Activated CD8-positive, alpha-beta T cell treated with anti-CD3 and anti-CD28 coated beads for 36 hours (primary cell): ENCODE measurements at places on chromosomes 16 and 17. TPM values are rescaled to one million over a fixed set of nuclear protein-coding genes. Genes with fewer than 3 reads are reported as not detected.

The CENPN gene
- 54.8 TPM for total RNA-seq

The NEUROD2 gene
- not detected for total RNA-seq

The HEATR9 gene
- 0.38 TPM for total RNA-seq

The HNF1B gene
- 0.60 TPM for total RNA-seq

The KCNJ18 gene
- not detected for total RNA-seq

The TBC1D3E gene
- not detected for total RNA-seq

The IL34 gene
- not detected for total RNA-seq

The DHRS7C gene
- total RNA-seq = not detected

The MEFV gene
- total RNA-seq = not detected

The KLHL11 gene
- total RNA-seq = 19.6 TPM

The RILP gene
- 6.1 TPM for total RNA-seq

The ZNF319 gene
- 5.6 TPM for total RNA-seq

The CRYM gene
- not detected for total RNA-seq

The CCDC200 gene
- total RNA-seq = not detected

The CCL7 gene
- not detected for total RNA-seq

The CD300C gene
- not detected for total RNA-seq

The KRTAP3-1 gene
- not detected for total RNA-seq

The SCNN1B gene
- total RNA-seq = not detected

The LITAFD gene
- total RNA-seq = not detected

The SKAP1 gene
- 73.9 TPM for total RNA-seq

DNA sequence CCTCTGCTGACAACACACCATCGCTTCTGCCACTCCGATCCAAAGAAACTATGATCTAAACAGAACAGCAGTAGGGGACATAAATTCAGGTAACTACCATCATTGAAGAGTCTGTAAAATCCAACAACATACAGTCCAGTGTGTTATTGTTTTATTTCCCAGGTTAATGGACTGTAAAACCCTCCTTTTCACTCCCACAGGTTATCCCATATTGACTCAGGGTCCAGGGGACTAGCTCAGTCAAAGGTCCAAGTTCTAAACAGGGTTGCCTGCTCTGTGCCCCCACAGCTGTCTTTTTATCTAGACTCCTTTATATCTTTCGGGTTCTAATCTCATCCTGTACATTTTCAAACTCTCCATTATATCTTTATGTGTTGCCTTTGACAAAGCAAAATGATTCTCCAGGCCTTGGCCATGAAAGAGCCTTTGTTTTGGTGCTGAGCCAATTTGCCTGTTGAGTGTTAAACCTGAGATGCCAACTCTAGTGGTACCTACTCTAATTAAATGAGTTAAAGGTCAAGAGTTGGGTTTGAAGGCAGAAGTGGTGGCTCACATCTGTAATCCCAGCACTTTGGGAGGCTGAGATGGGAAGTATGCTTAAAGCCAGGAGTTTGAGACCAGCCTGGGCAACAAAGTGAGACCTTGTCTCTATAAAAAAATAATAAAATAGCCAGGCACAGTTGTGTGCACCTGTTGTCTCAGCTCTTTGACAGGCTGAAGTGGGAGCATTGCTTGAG, 80.5 kb downstream of the SNX11 start:
- DNase-seq = no peak

GRCh38 chr16:47644166-47644565, 183.0 kb downstream of the PHKB start:
- DNase-seq = no peak

DNA sequence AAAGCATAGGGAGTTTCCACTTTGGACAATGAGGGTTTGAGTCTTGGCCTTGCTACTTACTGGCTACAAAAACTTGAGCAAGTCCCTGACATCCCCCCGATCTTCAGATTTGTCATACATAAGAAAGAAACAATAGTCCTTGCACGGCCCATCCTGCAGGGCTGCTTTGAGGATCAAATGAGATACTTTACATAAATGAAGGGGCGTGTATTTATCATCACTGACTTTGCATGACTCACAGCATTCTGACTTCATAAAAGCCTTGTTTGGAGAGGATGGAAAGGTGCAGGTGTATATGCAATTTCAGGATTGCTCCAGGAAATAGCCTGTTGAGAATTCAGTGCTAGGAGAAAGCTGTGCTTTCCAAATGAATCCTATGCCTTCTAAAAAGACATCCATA, 465.0 kb upstream of the MAF start:
- no peak for DNase-seq

DNA sequence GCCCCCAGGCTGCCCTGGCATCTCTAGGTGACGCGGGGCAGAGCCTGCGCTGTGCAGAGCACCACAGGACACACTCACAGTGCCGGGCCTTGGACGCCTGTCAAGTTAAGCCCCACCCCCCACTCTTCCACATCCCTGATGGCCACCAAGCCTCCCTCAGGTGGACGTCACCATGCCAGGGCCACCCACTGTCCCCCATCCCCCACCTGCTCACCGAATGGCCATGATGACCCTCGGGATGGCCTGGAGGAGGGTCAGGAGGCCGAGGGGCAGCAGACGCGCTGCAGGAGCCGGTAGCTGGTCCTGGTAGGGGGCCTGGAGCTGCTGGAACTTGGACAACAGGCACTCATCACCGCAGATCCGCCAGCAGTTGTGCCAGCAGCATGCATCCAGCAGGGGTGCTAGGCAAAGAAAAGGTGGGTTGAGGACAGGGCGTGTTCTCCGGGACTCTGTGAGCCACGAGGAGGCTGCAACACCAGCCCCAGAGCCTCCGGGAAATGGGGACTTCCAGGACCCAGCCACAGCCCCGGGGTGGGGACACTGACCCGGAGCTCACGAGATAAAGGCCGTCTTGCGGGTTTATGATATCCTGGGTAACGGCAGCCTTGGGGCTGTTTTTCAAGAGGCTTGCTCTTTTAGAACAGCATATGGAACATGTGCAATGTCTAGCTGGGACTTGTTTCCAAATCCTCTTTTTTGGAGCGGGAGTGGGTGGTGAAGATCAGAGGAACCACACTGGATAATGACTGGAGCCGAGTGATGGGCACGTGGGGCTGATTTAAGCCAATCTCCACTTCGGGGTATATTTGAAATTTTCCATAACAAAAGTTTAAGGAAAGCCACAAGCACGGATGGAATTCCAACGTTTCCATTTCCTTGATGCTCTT, 11.4 kb downstream of the C16orf95 start:
- DNase-seq = no peak

GRCh38 chr17:1072551-1072961, 75.6 kb downstream of the TIMM22 start:
- DNase-seq = no peak

DNA sequence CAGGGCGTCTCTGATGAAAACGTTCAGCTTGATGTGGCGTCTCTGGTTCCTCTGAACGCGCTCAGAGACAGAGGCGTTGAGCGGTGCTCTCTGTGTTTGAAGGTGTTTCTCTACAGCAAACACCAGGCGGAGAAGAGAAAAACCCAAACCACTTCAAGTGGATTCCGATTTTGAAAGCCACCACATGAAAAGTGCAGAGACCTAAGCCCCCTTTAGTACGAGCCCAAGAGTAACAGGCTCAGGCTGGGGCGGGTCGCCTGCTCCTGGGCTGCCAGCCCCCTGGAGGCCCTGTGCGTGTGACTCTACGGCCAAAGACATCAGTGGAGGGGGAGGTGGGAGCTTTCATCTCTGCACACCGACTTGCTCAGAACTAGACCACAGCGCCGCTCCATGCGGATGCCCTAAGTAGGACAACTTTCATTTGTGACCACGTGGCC, 328.4 kb downstream of the MAF start:
- peak; percentile 87 for DNase-seq

GRCh38 chr17:11029791-11030190, 191.9 kb upstream of the PIRT start:
- DNase-seq = no peak

GRCh38 chr17:32831627-32832243, 45.2 kb downstream of the MYO1D start:
- DNase-seq = no peak

- no peak for DNase-seq
These were observed 28.6 kb downstream of the MYO18A start for GRCh38 chr17:29151567-29151966.

GRCh38 chr17:77579682-77580081, 378.8 kb upstream of the TNRC6C start:
- DNase-seq = no peak

- DNase-seq = no peak
These were observed 204.2 kb downstream of the PRKCA start for GRCh38 chr17:66506641-66507040.

DNA sequence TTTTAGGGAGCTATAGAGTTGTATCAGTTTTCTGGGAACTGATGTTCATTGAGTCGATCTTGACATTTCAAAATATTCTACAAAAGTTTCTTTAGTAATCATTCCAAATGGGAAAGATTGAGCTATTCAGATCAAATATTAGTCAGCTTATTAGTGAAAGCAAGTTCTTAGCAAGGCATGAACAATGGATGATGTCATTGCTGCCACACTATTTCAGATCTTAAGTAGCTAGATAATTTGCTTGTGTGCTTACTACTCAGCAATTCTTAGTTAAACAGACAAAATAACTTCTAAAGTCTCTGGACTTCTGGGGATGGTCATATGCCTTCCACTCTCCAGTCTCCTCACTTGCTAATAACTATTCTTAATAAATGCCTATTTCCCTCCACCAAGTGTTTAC, 69.0 kb upstream of the CDH8 start:
- no peak for DNase-seq

- DNase-seq = no peak
These were observed 10.0 kb downstream of the ZSCAN10 start for GRCh38 chr16:3088925-3089716.

DNA sequence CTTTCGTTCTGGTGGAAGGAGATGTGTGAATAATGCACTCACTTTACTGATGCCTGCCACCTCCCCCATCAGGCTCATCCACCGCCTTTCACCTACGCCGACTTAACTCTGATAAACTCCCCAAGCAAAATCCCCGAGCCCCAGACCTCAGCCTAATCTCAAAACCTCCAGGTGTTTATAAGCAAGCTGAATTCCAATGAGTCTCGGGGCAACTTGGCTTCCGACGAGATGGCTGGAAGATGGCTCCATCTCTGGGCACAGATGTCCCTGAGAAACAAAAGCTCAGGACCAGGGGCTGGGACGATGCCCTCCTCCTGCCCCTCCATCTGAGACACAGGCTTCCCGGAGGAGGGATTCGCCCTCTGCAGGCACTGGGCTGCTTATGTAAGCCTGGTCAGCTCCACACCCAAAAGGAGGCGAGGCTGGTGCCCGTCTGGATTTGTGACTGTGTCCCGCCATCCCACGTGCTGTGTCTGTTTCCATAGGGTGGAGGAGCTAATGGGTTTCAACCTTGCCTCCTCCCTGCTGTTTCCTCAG, 386.4 kb upstream of the TNRC6C start:
- DNase-seq = no peak

- no peak for DNase-seq
These were observed 62.8 kb downstream of the HS3ST3A1 start for GRCh38 chr17:13538841-13539411.

DNA sequence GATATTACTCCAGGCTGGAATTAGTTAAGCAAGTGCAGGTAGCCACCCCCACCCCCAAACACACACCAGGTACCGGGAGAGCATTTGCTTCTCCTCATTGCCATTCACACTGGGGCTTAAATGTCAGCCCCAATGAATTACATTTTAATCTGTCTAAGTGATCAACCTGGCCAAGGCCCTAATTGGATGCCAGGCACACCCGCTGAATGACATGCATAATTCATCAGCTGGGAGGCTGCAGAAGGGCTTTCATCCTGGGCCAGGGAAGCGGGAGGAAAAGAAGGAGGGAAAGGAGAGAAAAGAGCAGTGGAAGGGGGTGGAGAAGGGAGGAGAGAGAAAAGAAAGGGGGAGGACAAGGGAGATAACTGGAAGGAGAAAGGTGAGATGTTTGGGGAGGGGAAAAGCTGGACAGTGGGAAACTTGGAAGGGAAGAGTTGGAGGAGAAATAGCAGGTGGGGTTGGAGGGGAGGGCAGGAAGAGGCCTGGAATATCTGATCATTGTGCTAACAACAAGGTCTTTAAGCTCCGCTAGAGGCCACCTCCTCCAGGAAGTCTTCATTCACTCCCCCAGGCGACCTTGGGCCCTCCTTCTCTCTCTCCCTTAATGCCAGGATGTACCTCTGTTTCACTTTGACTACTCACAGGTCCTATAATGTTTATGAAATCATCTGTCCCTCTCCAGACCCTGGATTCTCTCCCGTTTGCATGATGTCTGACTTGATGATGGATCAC, 40.1 kb upstream of the CES5A start:
- no peak for DNase-seq

- DNase-seq = no peak
These were observed 210.6 kb downstream of the MAP2K4 start for GRCh38 chr17:12231355-12231682.

DNA sequence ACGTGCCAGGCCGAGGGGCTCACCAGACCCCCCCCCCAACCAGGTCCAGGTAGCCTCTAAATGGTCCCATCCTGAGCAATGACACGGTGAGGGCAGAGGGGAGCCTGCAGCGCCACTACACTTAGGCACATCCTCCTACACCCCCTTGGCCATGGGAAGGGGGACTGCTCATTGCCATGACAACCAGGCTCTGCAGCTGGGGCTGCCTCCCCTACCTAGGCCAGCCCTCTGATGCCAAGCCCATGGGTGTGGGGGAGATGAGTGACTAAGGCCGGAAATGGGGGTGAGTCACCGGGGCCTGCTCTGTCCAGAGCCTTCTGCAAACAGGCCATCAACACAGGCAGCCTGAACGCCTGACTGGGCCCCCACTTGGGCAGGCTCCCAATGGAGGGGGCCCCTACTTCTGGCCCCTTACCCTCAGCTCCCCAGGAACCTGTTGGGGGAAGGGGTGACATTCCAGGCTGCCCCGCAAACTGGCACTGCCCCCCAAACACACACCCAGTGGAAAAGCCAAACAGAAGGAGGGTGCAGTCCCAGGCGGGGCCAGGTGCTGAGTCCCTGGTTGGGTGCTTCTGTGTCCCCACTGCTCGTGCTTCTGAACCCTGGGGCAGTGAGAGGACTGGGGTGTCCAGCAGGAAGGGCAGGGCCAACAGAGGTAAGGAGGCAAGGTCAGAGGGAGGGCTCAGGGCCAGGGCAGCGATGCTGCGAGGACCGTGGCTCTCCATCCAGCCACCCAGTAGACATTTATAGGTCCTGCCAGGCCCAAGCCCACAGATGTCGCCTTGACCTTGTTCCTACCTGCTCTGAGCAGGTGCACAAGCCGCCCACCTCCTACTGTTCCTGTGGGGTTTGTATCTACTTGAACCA, 8.2 kb downstream of the PLCD3 start:
- DNase-seq = peak; percentile 58

DNA sequence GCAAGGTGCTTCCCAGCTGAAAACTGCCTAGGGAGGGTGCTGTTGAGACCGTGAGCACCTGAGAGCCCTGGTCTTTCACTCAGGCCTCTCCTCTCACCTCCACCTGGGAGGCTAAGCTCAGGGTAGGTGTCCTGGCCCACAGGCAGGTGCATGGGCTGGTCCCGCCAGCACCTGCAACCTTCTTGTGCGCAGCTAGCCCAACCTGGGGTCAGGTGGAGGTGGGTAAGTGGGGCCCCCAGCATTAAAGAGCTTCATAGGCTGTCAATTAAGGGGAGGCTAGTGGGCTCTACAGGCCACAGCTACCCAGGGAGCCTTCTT, 8.7 kb downstream of the ADCY7 start:
- no peak for DNase-seq

- DNase-seq = no peak
These were observed 214.4 kb upstream of the CACNG5 start for GRCh38 chr17:66620528-66620927.

GRCh38 chr17:42009170-42009569, 8.1 kb downstream of the DNAJC7 start:
- peak; percentile 13 for DNase-seq

GRCh38 chr16:50558913-50559312, 10.7 kb downstream of the NKD1 start:
- DNase-seq = no peak

- DNase-seq = peak; percentile 62
These were observed 13.7 kb downstream of the HIC1 start for GRCh38 chr17:2068519-2069051.

GRCh38 chr16:10335681-10336080, 50.2 kb upstream of the ATF7IP2 start:
- no peak for DNase-seq
